ENCODE measurements at places on chromosomes 11 and 22.

DNA sequence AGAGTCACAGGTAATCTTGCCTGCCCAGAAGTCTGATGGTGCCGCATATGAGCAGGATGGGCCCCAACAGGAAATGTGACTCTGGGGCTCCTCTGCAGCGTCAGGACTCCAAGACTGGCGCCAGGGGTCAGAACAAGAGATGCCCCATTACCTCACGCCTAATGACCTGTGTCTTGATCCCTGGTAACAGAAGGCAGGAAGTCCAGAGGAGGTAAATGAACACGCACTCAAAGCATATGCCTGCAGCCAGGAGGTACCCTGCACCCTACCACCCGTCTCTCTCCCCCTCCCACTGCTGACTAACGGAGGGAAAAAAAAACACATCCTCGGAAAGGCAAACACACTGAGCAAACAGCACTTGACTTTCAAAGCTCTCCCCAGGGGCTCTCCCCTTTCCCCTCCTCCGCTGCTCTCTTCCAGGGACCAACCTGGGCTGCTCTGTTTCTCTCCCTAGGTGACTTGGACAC lies 37.3 kb downstream of the ABCC8 start:
- no peak for DNase-seq

DNA sequence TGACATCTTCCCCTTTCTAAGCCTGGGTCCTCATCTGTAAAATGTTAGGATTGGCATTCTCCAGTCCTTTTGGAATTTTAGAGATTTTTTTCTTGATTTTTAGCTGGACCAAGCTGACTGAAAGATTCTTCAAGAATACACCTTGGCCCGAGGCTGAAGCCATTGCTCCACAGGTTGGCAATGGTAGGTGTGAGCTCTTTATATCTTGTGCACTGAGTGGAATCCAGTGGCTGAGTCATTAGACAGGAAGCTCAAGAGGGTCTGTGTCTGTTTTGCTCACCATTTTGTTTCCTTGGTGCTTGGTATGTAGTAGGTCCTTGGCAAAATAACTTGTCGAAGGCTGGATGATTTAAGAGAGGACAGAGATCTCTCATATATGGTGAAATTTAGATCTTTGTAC lies 6.2 kb downstream of the EIF3L start:
- no peak for DNase-seq

DNA sequence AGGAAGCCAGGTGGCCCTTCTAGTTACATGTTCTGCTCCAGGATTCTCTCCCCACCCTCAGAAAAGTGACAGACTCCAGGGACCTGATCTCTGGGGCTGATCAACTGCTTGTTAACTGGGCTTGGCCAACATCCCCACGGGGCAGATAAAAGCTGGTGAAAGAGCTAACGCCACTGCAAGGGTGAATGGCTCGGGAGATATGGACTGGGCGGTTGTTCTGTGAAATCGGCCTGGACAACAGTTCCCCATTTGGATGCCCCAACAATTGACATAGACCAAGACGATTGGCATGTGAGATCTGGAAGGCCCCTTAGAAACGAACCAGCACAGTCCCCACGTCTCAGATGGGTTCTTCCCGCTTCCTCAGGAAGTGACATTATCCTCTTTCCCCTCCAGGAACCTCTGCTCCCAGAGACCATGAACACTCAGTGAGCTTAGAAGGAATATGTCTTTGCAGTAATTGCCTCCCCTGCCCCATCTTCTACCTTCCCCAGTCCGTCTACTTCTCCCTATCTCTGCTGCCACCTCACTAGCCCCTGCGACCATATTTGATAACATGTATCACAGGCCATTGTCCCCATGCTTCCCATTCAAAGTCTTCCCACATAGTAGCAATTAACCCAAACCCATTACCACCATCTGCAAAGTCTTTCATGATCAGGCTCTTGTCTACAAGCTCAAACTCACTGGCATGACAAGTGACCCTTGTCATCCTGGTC lies 5.6 kb upstream of the PRG2 start:
- DNase-seq = no peak

- DNase-seq = no peak
Measured at GRCh38 chr11:36257351-36257750, 31.9 kb downstream of the COMMD9 start.

- DNase-seq = no peak
Measured at GRCh38 chr22:21632237-21632895, at the start of gene CCDC116. Gene CCDC116 (plus strand): TSS chr22:21632760. CDS start chr22:21633182, 422 bp downstream.

Data from caudate nucleus (tissue), 63 donors.